ENCODE measurements at places on chromosomes 11 and 22.
A peak's percentile ranks its signal among the peaks of the same experiment; 100 is the strongest.

DNA sequence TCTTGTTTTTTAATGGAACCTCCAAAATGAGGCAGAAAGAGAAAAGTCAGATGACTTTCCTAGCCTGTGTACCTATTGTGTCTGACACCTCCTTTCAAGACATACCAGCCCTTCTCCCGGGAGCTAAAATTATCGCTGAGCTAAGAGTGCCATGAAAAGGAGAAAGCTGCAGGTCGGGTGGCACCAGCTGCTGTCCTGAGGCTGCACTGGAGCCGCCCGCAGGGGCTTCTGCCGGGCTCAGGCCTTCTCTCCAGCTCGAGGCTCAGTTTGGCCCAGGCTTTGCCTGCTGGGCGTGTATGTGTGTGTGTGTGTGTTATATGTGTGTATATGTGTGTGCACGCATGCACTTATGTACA lies 27.7 kb upstream of the RAB1B start:
- no peak for DNase-seq

DNA sequence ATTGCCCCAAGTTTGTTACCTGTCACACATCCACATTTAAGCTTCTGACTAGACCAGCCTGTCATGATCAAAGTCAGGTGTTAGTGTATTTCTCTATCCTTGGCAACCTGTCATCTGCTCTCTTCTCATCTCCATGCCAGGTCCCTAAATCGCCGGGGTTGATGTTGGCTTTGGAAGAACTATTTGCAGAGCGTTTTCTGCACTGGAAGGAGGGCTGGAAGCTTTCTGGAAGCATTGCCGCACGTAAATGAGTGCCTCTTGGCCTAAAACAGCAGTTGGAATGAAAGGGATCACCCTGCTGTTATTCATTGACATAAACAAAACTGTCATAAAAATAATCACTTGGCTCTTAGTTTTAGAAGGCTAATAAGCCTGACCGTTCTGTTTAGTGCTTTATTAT lies 1.4 kb downstream of the TTC12 start:
- no peak for DNase-seq

- no peak for DNase-seq
Measured at GRCh38 chr22:37025500-37026070, 6.0 kb downstream of the MPST start.

- DNase-seq, result no peak
Measured at GRCh38 chr11:84247926-84248325, 961.8 kb upstream of the CCDC90B start.

DNA sequence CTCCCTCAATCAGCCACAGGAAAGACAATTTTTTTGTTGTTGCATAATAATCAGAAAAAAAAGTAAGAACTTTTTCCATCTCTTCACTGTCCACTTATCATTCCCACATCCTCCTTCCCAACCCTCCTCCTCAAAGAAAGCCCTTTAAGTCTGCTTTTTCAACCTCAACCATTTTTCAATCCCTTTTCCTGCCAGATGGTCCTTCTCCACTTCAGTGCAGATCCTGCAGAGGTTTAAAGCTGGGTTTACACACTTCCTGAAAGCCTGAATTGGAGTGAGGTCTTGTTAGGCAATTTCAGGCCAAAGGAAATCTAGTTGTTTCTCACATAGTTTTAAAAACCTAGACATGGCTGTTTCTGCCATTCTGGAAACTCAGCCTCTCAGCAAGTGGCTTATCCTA lies 78.3 kb downstream of the RPL27A start:
- DNase-seq, result no peak

- no peak for DNase-seq
Measured at GRCh38 chr11:117826190-117826570, 1.6 kb upstream of the FXYD2 start.

DNA sequence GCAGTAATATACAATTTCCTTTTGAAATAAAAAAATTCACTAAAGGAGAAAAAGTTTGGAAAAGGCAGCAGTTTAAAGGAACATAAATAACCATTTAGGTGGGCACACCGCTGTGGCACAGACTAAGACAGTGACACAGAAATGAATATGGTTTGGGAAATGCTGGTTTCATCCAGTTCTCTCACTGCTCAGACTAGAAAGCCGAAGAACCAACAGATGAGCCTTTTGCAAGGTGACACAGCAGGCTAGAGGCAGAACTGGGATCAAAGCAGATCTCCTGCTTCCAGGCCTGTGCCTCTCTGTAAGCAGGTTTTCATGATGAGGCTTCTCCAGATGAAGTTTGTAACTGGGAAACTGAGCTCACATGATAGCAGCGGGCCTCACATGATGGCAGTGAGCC lies 380.0 kb upstream of the NARS2 start:
- DNase-seq, result no peak

- no peak for DNase-seq
Measured at GRCh38 chr11:19342036-19342435, 101.3 kb upstream of the E2F8 start.

DNA sequence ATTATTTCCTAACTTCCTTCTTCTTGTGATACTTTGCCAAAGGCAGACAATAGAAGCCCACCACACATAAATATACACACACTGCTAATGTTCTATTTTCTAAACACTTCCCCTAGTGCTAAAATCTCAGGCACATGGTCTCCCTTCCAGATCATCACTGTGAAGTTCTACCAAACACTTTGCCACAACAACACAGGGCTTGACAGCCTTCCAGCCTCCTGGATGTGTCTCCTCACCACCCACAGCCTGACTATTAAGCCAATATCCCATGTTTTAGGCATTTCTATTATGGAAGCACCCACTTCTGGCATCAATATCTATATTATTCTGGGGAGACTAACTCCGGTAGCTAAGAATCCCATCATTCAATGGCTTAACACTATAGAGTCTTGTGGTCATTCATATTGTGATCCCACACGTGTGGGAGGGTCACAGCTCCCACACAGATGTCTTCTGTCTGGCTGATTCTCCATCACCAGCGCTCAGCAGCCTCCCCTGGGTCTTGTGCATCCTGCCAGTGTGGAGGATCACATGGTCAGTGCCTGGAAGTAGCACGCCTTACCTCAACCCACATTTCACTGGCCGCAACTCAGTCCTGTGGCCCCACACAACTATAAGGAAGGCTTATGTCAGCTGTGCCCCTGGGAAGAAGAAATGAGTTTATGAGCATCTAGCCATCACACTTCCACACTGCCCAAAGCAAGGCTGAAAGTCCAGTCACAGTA lies 29.0 kb downstream of the SPATA19 start:
- DNase-seq, result no peak

DNA sequence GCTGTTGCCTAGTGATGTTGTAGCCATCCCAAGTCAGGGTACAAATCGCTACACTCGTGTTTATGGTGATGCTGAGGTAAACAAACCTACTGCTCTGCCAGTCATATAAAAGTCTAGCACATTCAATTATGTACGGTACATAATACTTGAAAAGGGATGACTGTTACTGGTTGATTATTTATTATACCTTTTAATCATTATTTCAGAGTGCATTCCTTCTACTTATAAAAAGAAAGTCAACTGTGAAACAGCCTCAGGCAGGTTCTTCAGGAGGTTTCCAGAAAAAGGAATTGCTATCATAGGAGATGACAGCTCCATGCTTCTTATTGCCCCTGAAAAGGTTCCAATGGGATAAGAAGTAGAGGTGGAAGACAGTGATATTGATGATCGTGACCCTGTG lies 652.5 kb upstream of the KIRREL3 start:
- DNase-seq, result no peak

DNA sequence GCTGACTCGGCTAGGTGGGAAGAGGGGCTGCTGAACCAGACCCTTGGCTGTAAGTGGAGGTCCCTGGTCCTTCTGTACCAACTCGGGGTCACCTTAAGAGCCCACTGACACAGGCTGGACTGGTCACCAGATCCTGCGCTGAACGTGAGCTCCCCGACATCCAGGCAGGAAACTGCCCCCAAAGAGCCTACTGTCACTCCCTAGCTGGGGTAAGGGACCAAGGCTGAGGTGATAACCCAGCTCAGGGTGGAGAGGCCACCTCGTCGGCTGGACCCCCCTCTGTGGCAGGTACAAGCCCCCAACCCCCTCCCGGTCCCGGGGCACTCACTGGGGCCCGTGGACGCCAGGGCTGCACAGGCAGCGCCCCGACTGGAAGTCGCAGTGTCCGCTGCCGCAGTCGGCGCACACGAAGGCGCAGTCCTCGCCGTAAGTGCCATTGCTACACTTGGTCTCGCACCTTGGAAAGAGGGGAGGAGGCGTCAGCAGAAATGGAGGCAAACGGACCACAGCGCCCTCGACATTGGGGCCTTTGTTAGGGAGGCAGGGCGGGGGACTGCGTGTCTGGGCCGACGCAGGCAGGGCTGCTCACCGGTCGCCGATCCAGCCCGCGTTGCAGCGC lies 7.4 kb downstream of the SCARF2 start:
- DNase-seq, result peak; percentile 3

DNA sequence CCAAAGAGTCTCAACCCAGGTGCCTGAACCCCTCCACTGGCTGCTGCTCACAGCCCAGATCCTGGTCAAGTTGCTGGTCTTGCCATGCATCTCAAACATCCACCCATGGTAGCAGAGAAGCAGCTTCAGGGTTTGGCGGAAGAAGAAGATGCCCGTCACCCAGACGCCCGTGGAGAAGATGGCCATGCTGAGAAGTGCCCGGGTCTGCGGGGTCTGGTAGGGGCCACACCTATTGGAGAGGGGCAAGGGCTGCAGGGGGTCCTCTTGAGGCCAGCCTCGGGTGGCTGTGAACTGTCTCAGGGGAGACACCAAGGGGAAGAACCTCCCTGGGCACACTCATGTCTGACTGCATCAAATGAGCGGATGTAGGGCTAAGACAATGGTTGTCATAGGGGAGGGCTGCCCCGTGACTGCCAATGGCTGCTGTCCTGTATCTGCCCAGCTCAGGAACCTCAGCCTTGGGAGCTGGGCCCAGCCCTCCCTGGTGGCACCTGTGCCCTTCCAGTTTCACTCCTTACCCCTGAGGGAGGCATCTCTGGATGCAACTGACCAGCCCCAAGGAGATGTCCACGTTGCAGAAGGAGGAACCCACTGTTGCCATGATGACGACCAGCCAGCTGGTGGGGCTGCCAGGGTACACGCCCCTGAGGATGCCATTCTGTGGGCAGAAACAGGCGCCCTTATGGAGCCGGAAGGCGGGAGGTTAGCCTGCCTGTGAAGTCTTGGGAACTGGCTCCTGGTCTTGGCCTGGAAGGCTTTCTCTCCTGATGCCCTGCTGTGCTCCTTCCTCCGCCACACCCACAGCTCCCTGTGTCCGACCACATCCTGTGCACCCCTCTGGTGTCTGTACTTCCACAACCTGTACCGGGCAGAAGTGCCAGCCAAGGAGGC lies 1.2 kb downstream of the CPT1B start:
- DNase-seq, result no peak

DNA sequence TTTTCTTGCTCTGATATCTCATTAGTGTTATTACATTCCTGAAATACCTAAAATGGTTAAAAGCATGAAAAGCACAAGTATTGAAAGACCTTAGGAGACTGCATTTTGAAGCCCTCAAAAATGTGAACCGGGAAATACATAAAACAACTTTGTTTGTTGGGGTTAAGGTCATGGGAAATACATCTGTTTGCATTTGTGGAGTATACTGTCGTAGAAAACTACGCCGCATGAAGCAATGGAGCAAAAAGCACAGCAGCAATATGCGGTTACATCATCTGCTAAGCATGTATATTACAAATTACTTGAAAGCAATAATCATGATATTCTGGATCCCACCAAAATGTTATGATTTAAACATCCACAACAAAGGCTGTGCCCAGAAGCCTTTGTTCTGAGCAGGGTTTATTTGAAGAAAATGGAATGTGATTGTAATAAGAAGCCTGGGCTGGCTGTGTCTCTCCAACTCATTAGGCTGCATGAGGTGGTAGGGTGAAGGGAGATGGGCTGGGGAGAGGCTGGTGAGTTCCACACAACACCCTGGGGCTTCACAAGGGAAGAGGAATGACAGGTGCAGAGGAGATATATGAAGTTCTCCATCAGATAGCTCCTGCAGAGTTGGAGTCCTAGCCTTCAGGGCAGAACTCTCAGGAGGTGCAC lies 64.7 kb upstream of the LIN7C start:
- no peak for DNase-seq

- DNase-seq, result peak; percentile 80
Measured at GRCh38 chr11:13868710-13869397, 93.7 kb upstream of the SPON1 start.

- DNase-seq, result no peak
Measured at GRCh38 chr22:49738006-49738405, 89.7 kb downstream of the BRD1 start.

- DNase-seq, result no peak
Measured at GRCh38 chr11:6283453-6284023, 23.9 kb downstream of the CCKBR start.

- no peak for DNase-seq
Measured at GRCh38 chr11:63993993-63994392, 7.8 kb downstream of the OTUB1 start.

DNA sequence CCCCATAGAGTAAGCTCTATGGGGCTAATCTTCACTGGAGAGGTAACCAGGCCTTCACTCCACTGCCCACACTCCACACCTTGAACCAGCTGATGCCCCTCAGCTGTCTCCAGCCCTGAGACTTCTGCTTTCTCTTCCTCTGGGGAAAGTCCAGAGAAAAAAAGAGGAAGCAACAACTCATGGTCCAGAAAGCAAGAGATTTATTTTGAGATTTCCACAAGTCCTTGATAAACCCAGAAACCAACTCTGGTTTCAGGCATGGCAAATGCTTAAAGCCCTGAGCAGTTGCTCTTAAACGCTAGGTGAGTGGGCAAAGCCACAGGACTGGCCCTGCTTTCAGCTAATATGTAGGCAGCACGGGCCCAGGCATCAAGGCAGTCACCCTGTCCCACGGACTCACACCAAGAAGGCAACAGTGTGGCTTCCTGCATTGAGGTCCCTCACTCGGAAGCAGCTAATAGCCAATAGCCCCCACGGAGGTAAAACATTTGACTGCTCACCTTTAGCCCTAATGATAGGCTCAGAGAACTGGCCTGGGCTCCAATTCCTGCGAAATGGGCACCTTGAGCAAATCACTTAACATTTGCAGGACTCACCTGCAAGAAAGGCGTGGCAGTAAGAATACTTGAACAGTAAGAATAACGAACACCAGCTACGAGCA lies 4.3 kb downstream of the CYB561A3 start:
- DNase-seq, result peak; percentile 13

DNA sequence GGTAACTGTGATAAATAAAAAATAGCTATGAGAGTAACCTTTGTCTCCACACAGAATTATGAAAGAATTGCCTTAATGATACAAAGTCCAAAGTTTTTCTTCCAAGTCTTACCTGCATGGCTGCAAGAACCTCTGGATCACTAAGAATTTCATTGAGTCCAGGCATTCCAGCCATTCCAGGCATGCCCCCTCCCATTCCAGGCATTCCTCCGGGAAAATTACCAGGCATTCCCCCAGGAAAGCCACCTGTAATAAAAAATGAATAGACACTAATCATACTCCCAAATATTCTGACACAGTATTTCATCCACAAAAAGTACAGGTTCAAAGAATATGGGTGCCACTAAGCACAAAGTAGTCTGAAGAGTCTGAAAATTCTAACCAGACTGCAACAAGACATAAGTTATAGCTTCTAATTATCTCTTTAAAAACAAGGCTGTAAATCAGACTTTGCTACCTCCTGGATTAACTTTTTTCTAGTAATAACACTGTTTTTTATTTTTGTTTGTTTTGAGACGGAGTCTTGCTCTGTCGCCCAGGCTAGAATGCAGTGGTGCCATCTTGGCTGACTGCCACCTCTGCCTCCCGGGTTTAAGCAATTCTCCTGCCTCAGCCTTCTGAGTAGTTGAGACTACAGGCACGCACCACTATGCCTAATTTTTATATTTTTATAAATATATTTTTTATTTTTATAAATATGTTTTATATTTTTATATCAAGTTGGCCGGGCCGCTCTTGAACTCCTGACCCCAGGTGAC lies 8.0 kb upstream of the SLC25A17 start:
- DNase-seq, result no peak

Measured in CD4-positive, alpha-beta T cell treated with Interleukin-4 for 4 hours (primary cell).